ENCODE measurements at places on chromosomes 7 and 10.

DNA sequence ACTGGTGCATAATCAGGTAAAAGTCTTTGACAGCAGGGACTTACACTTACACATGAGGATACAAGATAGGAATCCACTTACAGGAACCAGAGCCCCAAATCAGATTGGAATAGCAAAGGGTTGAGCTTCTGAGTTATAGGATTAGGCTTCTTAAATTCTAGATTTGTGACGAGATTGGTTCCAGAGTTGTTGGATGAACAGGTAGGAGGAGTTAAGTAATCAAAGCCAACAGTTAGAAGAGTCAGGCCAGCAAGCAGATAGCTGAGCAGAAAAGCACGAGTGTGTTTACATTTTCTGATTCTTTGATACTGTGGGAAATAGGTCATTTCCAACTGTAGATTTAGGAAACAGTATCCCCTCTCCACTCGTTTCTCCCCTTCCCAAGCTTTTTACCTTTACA lies 167.0 kb downstream of the MDFIC start:
- no peak for DNase-seq

GRCh38 chr10:4003348-4003973 lies 218.5 kb upstream of the KLF6 start:
- no peak for DNase-seq

DNA sequence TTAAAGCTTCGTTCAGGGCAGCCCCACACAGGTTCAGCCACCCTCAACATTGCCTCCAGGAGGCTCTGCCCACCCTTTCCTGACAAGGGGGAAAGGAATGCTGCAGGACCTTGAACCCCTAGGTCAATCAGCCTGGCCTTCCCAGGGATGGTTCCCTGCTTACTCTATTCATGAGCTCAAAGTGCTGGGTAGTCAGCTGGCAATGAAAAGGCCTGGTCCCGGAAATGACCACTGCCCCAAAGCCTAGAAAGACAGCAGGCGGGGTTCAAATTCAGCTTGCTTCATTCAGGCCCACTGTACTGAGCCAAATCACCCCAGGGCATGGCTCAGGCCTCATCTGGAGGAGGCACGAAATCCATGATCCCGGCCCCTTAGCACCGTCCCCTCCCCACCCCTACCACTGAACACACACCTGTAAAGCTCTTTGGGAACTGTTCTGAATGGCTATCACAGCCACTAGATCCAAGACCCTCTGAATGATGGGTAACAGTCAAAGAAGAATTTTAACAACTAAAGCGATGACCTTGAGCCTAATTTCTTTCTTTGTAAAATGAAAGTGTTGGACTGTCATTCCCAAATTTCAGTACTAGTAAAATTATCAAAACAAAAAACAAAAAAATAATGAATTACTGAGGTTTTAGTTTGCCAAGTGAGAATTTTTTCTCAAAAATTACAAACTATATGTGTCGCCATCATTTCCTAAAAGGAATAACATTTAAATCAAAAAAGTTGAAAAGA lies 1.0 kb downstream of the URGCP start:
- no peak for DNase-seq

- DNase-seq = no peak
Measured at GRCh38 chr7:118169146-118169545, 14.8 kb upstream of the LSM8 start.

- DNase-seq = no peak
Measured at GRCh38 chr10:124799211-124799610, 2.4 kb upstream of the ABRAXAS2 start.

GRCh38 chr7:15647309-15647708 lies 39.2 kb downstream of the MEOX2 start:
- no peak for DNase-seq

GRCh38 chr7:151307536-151307935 lies 34.1 kb upstream of the NUB1 start:
- no peak for DNase-seq

GRCh38 chr7:17109020-17109419 lies 189.4 kb upstream of the AHR start:
- no peak for DNase-seq

- DNase-seq = no peak
Measured at GRCh38 chr7:6234384-6234783, 38.0 kb downstream of the CYTH3 start.

DNA sequence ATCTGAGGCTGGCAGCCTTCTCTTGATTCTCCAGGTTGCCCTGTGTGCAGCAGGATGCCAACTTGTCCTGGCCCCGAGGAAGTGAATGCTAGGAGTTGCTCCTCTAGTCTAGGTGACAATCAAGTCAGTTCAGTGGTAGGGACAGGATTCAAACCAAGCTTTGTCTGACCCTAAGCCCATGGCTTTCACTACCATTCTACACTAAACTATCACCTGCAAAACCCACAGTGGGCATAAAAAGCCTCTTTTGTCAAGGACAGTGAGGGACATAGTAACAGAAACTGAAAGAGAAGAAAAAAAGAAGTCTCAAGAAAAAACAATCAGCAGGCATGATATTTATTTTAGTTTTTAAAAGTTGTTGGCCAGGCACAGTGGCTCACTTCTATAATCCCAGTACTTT lies 33.5 kb downstream of the KCNMA1 start:
- no peak for DNase-seq

DNA sequence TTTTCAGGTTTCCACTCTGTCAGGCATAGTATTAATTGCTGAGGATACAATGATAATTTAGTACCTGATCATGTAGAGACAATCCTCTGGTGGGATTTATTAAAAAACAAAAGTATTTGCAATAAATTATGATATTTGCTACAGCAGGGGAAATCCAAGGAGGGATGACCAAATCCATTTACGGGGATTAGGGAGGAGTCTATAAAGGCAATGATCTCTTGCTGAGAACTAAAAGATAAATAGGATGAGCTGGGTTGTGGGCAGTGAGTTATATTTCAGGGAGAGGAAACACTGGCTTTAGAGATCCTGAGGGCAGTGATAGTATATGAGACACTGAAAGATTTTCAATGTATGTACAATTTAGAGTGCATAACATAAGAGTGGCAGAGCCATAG lies 305.5 kb downstream of the GPR37 start:
- DNase-seq = no peak

DNA sequence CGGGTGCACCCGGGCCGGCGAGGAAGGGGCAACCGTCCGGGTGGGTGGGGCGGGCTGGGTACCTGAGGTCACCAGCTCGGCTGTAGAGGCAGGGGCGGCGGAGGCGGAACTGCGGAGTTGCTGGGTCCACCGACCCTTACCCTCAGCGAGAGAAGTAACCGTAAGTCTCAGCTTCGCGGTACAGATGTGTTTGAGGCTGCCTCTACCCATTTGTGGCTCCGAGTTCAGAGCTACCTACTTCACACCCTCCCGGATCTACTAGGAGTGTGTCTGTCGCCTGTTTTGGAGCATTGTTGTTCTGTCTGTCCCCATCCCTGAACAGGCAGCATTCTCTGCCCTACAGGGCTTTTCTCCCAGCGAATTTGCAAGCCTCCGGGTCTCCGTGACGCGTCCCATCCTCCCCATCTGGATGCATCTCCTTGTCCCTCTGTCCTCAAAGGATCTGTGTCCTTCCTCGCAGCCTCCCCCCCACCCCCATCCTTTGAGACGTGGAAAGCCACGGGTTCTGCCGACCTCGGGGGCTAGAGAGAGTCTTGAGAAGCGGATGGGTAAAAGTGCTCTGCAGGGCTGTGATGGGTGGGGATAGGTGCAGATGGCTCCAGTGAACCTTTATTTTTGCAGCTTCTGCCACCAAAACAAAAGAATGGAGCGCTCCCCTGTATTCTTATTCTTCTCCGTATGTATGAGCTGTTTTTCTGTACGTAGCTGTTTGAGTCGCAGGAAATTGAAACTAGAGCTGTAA lies 757 bp downstream of the ANKIB1 start:
- peak; percentile 58 for DNase-seq

DNA sequence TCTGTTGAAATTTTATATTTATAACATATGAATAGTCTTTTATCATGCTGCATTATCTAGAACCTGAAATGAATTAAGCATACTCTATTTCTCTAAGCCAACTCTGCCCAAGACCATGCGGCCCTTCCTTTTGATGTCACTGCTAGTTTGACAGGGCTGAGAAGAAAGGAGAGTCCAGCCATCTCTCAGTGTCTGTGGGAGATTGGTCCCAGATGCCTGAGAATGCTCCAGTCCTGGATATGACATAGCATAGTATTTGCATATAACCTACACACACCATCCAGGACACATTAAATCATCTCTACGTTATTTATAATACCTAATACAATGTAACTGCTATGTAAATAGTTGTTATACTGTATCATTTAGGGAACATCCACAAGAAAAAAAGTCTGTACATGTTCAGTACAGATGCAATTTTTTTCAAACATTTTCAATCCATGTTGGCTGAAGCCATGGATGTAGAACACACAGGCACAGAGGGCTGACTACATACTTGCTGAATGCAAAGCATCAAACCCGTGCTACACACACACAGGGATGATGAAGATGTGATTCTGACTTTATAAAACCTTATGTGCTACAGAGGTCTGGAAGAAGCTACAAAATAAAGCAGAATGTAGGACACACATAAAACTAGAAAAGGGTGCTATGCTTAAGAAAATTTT lies 315.4 kb downstream of the PARD3 start:
- no peak for DNase-seq

GRCh38 chr10:5360318-5360915 lies 4.3 kb upstream of the UCN3 start:
- DNase-seq = no peak

GRCh38 chr7:19061331-19061730 lies 56.1 kb downstream of the TWIST1 start:
- DNase-seq = no peak

DNA sequence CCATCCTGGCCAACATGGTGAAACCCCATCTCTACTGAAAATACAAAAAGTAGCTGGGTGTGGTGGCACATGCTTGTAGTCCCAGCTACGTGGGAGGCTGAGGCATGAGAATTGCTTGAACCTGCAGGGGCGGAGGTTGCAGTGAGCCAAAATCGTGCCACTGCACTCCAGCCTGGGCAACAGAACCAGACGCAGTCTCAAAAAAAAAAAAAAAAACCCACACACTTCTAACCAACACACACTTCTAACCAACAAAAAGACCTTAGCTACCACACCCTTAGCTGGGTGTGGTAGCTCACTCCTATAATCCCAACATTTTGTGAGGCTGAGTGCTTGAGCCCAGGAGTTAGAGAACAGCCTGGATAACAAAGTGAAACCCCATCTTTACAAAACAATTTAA lies 33.9 kb upstream of the SPOCK2 start:
- DNase-seq = no peak

DNA sequence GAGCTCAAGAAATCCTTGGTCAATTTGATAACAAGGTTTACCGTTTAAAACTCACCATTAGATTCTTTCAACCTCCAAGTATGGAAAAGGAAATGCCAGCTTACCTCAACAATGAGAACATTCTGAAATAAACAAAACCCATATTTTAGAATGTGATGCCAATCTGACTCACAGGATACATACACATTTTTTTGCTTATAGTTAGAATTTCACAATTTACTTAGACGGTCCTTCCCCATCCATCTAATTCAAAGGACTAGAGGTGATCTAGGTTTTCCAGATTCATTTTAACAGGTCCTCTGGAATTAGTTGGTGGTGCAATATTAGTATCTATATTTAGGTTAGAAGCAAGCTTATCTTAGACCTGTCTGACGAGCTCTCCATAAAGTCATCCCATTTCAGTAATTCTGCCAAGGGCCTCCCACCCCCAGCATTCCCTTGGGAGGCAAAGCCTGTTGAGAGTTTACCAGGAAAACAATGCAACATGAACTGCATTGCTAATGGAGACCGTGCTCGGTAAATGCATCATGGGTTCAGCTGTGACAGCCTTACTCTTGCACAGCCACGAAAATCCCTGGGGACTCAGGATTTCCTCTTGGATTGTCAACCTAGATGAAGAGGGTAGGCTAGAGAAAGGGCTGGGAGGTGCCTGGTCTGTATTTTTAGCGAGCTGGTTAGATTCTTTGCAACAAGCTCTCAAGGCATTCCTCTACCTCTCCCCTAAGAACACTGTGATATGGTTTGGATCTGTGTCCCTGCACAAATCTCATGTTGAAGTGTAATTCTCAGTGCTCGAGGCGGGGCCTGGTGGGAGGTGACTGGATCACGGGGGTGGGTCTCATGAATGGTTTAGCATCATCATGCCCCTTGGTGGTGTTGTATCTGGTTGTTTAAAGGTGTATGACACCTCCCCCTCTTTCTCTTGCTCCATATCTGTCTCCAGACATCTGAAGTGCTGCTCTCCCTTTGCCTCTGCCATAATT lies 93.8 kb downstream of the PRTFDC1 start:
- no peak for DNase-seq

GRCh38 chr7:39271402-39271801 lies 293.7 kb downstream of the POU6F2 start:
- no peak for DNase-seq

GRCh38 chr10:107865691-107866090 lies 701.2 kb upstream of the SORCS1 start:
- no peak for DNase-seq

DNA sequence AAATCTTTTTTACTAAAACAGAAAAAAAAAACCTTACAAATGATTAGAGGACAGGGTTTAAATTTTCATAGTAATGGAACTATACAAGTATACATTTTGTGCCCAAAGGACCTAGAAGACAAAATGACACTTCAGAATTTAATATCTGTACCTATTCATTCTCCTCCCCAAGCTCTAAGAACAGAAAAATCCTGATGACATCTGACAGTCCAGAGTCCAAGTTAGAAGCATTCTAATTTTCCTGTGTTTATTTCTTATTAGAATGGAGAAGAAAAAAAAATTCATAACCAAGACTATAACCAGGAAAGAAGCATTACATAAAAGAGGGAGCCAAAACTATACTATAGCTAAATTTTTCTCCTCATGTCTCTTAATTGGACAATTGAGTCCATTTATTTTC lies 138.9 kb upstream of the SLC13A1 start:
- DNase-seq = no peak

DNA sequence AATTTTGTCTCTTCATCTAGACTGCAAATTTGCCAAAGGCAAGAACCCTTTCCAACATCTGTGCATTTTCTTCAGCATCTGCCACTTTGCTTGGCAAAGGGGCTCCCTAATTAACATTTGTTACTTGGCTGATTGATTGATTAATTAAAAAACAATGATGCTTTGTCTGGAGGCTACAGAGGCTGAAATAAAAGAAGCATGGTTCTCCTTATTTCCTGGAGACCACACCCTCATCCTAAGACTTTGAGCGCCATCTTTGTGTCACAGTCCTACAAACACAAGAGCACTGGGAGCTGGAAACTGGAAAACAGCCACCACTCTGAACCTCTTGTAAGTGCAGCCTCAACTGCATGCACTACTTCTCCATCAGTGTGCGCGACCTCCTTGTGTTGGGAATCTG lies 189.2 kb downstream of the C7orf25 start:
- DNase-seq = no peak

DNA sequence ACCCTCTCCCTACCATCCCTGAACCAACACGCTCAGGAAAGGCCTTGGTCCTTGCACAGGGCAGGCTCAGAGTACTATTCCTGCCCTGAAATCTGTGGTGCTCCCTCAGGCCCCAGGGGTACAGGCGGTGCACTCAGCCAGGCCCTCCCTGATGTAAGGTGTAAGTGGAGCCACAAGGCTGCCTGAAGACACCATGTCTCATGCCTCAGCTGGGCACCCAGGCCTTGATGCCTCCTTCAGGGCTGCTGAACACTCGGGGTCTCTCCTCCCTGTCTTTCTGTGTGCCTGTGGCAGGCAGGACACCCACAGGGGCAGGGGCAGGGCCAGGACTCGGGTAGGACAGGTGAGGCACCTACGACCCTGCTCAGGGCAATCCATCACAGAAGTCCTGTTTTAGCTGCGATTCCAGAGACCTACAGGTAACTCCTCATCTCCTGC lies 22.9 kb upstream of the ANTXRL start:
- no peak for DNase-seq
